ENCODE measurements at places on chromosomes 4 and X.

GRCh38 chrX:24528605-24529004 lies 63.5 kb downstream of the PDK3 start:
- no peak for DNase-seq

DNA sequence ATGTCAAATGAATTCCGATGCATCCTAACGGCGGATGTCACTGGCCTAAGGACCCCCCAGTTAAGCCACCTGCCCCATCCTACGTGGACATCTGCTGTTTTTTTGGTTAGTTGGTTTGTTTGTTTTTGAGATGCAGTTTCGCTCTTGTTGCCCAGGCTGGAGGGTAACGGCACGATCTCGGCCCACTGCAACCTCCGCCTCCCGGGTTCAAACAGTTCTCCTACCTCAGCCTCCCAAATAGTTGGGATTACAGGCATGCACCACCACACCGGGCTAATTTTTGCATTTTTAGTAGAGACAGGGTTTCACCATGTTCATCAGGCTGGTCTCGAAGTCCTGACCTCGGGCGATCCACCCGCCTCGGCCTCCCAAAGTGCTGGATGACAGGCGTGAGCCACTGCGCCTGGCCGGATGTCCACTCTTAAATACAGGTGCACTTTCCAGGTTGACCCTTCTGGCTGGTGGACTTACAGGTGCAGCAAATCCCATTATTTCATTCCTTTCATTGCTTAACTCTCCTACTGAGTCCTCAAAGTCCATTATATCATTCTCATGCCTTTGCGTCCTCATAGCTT lies 206.2 kb downstream of the CRLF2 start:
- no peak for DNase-seq

DNA sequence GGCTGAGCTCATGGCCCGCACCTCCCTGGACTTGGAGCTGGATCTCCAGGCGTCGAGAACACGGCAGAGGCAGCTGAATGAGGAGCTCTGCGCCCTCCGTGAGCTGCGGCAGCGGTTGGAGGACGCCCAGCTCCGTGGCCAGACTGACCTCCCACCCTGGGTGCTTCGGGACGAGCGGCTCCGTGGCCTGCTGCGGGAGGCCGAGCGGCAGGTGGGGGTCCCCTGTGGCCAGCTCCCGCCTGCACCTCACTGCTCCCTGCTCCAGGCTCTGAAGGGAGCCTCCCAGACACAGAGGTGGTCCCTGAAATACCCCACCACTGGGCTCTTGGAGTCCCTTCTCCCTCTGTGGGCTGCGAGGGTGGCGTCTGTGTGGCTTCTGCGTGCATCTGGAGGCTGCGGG lies 18.0 kb upstream of the CLCN4 start:
- no peak for DNase-seq

- DNase-seq = no peak
Measured at GRCh38 chr4:2472187-2472586, 3.3 kb downstream of the RNF4 start.

DNA sequence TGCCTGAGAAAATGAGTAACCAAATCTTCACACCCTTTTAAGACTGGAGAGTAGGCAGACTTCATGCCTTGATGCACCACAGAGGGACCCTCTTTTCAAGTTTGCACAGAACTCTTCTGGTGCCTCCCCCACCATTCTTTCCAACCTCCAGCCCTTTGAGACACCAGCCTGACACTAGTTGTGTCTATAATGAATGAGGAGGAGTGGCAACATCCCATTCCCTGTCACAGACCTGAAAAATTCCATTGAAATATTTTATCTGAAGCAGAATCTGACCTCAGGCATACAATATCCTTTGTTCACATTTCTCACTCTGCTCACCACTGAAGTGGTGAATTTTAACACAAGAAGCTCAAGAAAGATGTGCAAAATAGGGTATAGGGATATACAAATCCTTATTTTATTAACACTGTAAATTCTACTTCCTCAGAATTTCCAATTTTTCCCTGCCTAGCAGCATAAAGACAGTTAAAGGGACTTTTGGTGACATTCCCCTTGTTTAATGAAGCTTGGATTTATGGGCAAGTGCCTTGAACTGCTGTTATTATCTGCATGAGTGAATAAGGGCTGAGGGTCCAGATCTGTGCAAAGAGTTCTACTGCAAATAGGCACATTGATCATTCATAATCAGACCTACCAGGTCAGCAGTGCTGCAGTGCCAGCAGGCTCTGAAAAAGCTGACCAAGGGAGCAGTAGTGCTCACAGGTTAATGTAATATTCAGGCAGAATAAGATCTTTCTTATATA lies 149.9 kb upstream of the PAQR3 start:
- no peak for DNase-seq

DNA sequence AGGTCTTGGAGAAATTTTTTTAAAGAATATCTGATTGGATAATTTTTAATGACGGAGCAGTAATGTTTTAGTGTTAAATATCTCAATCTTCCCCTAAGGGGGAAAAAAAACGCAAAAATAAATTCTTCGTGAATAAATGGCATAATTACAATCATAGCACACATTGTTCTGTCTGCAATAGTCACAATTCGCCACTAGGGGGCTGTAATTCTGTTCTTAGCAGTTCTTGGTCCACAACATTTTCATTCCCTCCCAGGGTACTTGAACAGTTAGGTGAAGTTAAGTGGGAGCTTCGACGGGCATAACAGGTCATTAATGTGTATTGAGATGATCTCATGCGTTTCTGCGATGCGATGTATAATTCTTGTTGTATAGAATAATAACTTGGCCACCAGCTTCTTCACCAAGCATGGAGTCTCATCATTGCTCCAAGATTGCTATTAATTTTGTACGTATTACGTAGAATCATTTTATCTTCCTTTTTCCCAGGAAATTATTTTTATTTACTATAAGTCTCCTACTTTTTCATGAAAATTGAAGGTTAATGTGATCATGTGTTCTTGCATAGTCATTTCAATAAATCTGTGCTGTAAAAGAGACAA lies 27.2 kb downstream of the HTR2C start:
- no peak for DNase-seq

DNA sequence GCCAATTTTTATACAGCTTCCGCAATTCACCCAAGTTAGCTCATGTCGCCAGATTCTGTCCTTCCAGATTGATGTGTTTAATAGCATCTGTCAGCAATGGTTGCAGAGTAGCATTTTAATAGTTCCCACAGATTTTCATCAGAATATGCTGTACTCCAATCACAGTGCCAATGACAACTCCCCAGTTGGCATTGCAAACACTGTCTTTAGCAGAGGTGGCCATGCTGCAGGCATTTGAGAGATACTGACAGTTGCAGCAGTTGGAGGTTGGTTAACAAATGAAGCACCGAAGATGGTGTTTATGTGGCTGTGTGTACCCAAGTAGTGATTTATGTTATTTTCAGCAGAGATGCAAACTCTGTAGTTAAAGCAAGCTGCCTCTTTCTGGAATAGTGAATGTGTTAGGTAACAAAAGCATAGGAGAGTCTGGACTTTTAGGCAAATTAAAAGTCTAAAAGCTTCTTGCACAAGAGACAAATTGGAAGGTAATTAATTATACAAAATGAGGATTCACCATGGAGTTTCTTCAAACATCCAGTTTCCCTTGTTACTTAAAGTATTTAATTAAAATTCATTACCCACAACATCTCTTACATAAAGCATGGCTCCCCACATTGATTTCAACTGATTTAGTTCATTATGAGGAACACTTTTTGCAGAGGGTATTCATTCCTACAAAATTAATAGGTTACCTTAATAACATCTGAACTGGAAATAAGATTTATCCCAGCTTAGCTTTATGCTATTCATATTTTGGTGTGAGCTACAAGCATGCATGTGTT lies 65.2 kb downstream of the PARM1 start:
- no peak for DNase-seq

- no peak for DNase-seq
Measured at GRCh38 chrX:151996347-151996746, 21.9 kb upstream of the GABRE start.

DNA sequence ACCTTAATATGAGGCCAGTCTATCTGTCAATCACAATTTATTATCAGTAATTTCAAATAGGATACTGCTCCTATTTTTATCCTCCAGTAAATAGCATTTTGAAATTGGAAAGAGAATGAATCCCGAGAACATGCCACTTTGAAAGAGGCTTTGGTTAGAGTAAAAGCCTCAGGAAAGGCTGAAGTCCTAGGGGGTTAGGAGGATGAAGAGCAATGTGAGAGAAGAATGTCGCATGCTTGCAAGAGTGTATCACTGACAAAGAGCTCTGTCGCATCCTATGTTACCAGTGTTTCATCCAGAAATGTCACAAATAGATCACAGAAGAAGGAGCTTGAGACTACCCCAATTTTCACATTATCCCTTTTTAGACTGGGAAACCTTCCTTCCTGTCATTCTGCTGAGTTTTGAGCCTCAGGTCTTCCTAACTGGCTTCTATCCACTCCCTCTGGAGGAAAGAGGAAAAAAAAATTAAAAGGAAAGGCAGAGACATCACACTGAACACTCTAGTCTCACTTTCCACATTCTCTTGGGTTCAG lies 39.8 kb downstream of the GPM6A start:
- DNase-seq = no peak

GRCh38 chr4:150039274-150040127 lies 38.7 kb upstream of the DCLK2 start:
- no peak for DNase-seq

DNA sequence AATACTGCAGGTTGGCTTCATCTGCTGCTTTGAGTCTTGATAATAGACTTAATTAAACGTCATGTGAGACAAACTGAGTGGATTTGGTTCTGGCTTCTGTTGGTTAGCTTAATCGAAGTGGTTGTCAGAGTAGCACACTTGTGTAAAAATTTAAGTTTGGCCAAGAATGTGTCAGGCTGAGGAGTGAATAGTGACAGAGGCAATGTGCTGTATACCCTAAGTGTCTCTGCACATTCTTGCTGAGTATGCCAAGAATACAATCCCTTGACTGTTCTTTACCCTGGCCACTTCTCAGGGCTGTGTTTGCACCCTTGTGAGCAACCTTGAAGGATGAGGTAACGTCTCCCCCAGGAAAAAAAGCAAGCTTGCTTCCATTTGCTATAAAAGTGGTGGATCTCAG lies 14.9 kb downstream of the RPS3A start:
- no peak for DNase-seq

GRCh38 chr4:145285928-145286327 lies 105.5 kb upstream of the OTUD4 start:
- DNase-seq = no peak

DNA sequence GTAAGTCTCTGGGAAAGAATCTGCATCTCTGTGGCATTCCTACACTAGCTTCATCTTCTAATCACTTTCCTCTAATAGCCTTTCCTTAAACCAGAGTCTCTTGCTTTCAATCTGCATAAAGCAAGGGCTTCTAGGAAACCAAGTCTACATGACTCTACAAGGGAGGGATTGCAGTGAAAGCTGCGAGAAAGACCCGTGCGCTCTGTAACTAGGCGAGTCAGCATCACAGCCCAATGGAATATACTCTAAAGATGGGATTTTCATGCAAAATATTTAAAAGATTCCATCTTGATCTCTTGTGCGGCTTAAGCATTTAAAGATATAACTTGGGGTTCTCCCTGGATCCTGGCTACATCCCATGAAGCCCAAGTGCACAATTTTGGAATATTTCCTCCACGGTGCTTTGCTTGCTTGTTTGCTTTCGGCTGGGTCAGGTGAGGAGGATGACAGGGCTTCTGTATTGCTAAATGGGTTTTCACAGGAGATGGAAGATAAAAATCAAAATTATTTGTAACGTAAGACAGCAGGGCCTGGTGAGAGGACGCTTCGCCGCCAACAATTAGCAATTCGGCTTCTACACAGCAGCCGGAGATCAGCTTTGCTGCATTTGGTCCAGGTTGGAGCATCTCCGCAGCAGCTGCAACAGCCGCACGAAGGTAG lies 687 bp upstream of the GRIA2 start:
- no peak for DNase-seq

DNA sequence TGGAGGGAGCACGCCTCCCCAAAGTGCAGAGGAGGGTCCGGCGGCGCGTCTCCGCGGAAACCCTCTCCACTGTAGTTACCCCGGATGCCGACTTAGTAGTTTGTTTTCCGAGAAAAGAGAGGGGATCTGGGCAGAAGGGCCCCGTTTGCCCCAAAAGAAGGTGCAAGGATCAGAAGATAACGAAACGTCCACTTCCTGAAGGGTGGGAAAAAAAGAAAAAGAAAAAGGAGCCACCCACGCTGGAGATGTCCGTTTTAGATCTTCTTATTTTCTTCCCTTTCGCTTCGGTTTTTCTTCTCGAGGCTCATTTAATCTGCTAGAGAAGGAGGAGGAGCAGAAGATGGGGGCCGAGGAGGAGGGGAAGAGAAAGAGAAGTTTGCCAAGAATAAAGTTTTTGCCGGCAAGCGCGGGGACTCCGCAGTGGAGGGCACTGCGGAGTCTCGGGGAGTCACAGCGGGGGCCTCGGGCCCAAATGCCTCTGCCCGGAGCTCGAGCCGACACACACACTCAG lies 517 bp downstream of the LEF1 start:
- no peak for DNase-seq

All from stimulated activated CD8-positive, alpha-beta memory T cell treated with anti-CD3 and anti-CD28 coated beads, Interleukin-15, amount 100 ng/mL, for 1 hour (primary cell).